NCI-H1105 (cell line): ENCODE measurements at places on chromosomes 3 and 15.
A peak's percentile ranks its signal among the peaks of the same experiment; 100 is the strongest.

DNA sequence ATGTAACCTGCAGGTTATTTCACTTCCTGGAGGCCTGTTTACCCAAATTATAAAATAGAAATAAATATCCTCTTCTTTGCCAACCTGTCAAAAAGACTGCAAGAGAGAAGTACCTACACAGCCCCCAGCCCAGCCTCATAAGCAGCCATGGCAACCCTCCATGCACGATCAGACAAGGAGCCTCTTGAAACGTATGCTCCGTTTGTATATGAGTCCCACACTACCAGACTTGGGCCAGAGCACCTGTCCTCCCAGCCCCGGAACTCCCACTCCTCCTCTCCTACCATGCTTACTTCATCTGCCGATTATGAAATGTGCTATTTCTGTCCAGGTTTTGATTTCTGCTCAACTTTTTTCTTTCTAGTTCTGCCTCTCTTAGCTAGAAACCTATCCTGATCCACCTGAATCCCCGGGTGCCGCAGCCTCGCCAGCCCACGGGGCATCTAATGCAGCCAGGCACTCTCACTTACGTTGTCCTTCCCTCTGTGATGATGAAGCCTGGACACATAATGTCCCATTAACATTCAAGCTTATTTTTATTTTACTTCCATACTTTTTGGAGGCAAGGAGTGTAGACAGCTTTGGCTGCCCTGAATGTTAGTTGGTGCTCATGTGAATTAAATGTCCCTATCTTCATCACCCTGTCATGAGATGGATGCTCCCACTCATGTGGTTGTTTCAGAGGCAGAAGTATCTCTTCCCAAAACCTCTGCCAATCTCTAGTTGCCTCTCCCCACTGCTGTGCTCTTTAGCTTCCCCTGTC lies 73.8 kb downstream of the MB21D2 start:
- DNase-seq: no peak

GRCh38 chr15:62853841-62854225 lies 188.7 kb upstream of the TPM1 start:
- no peak for DNase-seq

DNA sequence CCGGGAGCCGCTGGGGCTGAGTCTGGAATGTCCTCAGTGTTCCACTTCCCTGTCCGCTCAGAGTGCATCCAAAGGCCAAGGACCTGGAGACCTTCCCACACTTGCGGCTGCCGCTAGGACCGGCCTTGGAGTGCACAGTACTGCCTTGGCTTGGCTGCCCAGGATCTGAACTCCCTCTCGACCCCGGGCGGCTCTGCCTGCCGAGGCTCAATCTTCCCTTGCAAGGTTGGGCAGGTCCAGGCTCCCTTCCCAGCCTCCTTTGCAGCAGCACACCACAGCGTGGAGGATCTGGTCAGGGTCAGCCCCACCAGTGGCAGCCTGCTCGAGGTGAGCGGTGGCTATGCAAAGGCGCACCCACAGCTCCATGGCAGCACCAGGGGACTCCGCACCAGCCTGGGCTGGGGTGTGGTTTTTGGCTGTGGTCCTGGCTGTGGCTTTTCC lies 69.2 kb downstream of the PLXNA1 start:
- no peak for DNase-seq

DNA sequence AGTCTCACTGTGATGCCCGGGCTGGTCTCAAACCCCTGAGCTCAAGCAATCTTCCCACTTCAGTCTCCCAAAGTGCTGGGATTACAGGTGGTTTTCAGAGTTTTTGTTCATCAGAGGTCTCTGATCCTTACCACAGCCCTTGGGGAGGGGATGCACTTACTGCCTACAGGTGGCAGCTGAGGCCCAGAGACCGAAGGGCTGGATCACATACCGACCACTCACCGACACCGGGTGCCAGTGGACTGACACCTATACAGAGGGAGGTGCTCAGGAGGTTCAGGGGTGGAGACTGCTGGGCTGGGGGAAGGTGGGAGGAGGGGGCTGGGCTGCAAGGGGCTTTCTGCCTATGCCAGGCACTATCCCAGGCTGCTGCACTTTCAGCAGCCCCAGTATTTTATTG lies 19.5 kb downstream of the DUSP7 start:
- DNase-seq: no peak

DNA sequence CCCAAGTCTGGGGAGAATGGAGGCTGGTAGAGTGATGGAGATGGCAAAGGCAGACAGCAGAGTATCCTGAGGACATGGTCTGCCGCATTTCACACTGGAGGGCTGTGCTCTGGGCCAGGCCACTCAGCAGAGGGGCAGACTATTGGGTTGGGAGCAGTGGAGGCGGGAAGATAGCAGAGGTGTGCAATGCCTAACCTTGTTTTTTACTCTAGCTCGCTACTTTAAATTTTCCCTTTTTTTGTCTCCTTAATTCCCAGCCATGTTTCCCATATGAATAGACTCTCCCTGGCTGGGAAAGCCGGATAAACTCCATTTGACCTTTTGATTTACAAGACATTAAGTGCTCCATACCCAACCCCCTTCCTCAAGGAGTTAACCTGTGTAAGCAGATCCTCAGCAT lies 33.5 kb upstream of the ST6GAL1 start:
- DNase-seq: no peak

GRCh38 chr3:182711853-182712252 lies 81.5 kb upstream of the ATP11B start:
- DNase-seq: no peak

GRCh38 chr15:33888176-33888575 lies 80.1 kb upstream of the CHRM5 start:
- DNase-seq: peak; percentile 15

- no peak for DNase-seq
These were observed 18.5 kb downstream of the ATP8B4 start for GRCh38 chr15:50100486-50100885.

- DNase-seq: no peak
These were observed 585.9 kb downstream of the DIPK2A start for GRCh38 chr3:144557515-144557914.

- DNase-seq: no peak
These were observed 21.0 kb downstream of the TMEM44 start for GRCh38 chr3:194612221-194612620.

DNA sequence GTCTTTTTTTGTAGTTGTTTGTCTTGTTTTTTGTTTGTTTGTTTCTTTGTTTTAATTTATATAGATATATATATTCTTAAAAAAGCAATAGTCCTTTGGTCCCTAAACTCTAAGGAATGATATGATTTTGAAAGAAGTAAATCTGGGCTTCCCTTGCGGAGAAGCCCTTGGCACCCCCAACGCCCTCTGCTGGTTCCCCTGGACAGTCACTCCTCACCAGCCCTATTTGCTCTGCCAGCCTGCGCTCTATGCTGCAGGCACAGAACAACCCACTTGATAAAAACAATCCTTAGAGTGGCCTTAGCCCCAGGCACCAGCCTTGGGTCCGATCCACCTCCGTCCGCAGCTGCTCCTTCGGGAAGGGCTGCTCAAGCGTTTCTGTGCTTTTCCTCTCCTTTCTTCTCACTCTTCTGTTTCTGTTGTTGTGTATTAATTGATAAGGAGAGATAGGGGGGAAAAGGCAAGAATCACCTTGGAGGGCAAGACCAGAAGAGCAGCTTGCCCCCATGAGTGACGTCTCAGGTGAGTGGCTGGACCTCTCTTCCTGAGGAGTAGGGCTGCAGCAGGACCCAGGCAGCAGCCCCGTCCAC lies 13.7 kb upstream of the PARP6 start:
- no peak for DNase-seq

GRCh38 chr3:23103764-23104163 lies 99.4 kb upstream of the UBE2E2 start:
- DNase-seq: no peak

- no peak for DNase-seq
These were observed 27.4 kb downstream of the SLC6A11 start for GRCh38 chr3:10843378-10843777.

- no peak for DNase-seq
These were observed 99.6 kb upstream of the ETV5 start for GRCh38 chr3:186208296-186208989.

- DNase-seq: peak; percentile 57
These were observed 6.6 kb upstream of the CHSY1 start for GRCh38 chr15:101258238-101259144.

GRCh38 chr3:27526614-27527315 lies 42.6 kb upstream of the SLC4A7 start:
- no peak for DNase-seq

DNA sequence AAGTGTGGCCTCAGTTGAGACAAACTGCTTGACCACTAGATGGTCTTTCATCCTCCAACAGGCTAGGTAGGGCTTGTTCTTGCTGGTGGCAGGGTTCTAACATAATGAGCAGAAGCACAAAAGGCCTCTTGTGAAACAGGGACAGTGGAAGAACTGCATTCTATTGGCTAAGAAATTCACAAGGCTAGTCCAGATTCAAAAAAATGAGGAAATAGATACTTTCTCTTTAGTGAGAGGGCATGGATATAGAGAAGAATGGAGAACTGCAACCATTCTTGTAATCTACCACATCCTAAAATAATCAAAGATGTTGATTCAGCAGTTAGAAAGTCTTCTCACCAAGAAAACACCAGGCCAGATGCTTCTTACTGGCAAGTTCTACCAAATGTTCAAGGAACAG lies 143.7 kb upstream of the LRIG1 start:
- no peak for DNase-seq

DNA sequence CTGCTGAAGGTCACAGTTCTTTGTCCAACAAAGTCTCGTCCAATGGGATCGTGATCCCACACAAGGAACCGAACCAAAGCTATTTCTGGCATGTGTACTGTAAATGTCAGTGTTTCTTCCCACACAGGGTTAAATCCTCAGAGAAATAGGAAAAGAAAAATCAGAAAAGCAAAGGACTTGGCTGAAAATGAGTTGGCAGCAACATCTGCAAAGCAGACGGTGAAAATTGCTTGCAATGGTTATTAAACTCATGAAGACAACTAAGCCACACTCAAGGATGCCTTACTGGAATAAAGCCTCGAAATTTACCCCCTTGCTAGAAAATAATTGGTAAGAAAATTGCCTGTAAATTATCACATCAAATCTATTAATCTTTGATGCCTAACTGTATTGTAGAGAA lies 195.2 kb upstream of the STRIT1 start:
- no peak for DNase-seq

DNA sequence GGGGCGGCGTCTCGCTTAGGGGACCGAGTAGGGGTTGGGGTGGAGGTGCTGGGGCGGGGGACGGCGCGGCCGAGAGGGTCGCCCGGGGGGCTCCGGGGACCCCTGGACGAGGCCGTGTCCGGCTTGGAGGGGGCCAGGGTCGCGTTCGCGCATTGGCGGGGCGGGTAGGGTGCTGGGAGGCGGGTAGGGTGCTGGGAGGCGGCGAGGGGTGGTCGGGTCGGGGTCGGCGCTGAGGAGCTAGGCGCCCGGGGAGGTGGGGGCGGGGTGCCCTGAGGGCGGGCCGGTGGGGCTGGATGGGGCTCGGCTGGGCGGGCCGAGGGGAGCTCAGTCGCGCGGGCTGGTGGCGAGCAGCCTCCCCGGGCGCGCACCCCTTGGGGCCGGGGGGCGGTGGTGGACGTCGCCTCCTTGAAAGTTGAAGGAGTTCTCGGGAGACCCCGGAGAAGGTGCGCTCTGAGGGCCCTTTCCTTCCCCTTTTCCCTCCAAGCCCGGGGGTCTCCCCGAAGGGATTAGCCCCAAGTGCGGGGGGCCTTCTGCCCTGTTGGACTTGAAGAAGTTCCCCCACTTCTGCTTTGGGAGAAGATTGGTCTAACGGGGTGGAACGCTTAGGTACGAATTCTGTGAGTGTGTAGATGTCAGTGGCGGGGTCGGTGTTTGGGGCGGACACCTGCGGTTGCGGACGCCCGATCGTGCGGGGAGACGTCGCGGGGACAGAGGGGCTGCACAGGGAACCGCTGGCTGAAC lies 543 bp downstream of the MEF2A start:
- peak; percentile 32 for DNase-seq

DNA sequence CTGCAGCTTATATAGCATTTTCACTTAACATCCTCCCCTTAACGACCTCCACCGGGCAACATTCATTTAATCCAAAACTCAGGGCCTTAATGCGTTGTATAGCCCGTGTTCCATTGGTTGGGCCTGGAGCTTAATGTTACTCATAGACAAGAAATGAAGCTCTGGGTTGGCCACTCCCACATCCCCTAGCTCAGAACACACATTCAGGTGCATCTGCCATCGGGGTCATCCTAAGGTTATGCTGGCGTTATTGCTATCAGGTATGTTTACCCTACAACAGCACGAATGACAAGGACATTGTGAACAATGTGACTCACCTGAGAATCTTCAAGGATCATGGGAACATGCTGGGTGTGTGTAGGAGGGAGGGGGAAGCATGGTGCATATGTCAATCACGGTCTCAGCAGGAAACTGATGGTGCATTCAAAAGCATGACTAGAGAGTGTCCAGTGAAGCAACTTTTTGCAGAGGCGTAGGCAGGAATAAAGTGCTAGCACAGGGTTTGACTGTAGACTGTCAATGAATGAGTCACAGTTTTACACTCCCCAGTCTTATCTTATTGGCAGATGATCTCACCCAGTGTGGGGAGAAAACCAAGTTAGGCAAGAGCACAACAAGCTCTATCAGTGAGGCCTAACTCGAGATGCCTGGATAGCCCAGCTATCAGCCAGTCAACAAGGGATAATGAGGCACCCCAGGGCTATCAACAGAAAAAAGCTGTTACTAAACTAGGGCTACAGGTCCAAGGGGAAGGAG lies 402.1 kb upstream of the MCTP2 start:
- no peak for DNase-seq

DNA sequence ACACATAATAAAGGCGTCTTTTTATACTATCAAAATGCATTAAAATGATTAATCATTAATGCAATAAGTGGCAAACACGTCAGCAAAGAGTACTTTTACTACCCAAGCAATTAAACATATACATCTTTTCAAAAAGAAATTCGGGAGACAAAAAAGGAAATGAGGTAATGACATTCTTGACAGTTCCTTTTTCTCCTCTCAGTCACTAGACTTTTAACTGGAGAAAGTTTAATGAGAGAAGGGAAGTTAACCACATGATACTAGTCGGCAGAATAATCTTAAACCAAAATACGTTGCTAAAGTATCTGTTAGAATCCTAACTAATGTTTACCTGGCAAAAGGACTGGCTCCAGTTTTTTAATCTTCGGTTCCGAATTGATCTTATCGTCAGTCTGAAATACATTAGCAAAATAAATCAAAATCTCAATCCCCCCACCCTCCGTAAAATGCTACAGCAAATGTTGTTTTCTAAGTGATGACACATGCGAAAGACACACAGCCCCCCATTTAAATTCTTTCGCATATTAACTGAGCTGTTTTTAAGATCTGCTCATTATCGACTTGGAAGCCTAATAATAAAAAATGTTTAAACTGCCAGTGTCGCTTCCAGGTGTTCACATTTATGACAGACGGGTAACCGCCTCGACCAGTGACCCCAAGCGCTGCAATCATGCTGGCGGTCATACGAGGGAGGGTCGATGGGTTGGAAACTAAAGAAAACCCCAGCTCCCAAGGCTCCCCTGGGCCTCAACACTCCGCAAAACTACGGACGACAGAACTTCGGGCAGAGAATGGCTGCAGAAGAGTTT lies 778 bp downstream of the MTMR10 start:
- DNase-seq: no peak

- DNase-seq: no peak
These were observed 417 bp downstream of the TBCCD1 start for GRCh38 chr3:186566772-186567071.

DNA sequence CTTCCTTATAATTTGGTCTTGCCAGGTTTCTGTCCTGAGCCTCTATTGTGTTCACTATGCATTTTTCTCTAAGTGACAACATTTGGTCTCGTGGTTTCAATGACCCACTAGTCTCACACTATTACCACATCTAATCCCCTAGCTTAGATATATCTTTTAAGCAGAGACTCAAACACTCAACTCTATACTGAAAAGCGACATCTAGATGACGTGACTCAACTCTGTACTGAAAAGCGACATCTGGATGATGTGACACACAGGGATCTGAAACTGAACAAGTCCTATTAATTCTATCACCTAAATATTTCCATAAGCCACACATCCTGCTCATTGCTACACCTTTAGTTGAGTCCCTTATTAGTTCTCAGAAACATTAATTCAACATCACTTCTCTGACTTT lies 141.7 kb upstream of the MBNL1 start:
- DNase-seq: no peak
